ENCODE measurements at places on chromosomes 16 and 17.

DNA sequence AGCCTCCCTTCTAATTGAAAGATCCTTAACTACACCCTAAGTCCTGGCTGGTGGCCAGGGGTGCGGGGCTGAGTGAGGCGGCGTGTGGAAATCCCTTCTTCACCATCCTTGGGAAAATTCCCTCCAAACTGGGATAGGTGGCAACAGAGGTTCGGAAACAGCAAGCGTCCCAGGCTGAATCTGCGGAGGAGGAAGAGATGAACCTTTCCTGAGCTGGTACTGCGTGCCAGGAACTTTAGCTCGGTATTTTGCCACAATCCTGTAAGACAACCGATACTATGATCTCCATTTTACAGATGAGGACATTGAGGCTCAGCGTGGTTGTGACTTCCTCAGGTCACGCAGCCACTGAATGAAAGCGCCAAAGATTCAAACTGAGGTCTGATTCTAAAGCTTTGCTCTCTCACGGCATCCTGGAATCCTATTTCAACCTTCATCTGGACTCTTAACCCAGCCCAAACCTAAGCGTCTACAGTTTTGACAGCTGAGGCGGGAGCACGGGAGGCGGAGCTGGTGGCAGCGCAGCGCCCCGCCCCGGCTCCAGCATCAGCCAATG lies 583 bp upstream of the CYLD start:
- no peak for DNase-seq

GRCh38 chr16:8096211-8096610 lies 494.1 kb downstream of the TMEM114 start:
- no peak for DNase-seq

DNA sequence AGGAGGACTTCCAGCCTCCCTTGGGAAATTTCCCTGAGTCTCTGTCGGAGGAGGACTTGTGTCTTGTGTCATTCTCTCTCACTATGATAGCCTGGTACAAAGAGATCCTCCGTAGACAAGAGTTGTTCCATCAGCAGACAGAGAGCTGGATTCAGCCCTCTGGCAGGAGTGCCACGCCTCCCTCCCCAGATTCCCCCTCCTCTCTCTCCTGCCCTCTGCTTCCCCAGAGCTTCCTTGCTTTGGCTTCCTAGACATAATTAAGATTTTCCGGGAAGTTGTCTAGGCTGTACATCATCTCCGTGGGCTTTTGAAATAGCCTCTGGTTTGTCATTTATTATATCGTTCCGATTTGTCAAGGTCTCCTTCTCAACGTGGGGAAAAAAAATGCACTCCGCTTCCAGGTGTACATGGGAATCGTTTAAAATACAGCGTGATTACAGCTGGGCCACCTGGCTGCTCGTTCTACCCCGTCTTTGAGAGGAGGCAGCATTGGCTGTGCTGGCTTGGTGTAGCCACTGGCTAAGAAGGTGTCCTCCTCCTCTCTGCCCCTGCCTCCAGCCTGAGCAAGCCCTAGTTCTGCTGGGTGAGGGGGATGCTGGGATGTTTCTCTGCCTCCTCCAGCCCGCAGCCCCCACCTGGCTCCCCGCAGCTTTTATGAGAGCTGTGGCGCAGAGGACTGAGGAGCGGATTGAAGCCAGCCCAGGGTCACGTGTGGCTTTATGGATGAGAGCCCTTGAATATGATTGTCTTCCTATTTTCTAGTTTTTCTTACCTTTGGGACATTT lies 282.5 kb downstream of the SNX29 start:
- DNase-seq = no peak

GRCh38 chr17:43907998-43908721 lies 824 bp upstream of the MPP2 start:
- DNase-seq = peak; percentile 48

DNA sequence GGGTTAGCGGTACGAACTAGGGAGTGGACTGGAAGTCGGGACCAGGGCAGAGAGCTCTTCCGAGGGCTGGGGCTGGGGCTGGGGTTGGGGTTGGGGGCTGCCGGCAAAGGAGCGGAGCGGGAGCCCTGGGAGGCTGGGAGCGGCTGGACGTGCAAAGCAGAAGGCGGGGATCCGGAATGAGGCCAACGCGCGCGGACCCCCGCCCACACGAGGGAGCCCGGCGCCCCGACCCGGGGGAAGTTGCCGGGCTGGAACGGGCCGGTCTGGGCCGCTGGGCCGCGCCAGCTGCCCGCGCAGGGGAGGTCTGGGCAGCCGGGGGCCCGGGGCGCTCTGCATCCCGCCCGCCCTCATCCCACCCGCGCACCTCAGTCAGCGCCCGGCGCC lies 323 bp downstream of the ST3GAL2 start:
- no peak for DNase-seq

GRCh38 chr17:57879437-57880085 lies 29.7 kb upstream of the MRPS23 start:
- DNase-seq = no peak

- no peak for DNase-seq
Observed at GRCh38 chr17:60095381-60095780, 16.7 kb upstream of the HEATR6 start.

GRCh38 chr16:24694931-24695330 lies 34.5 kb upstream of the TNRC6A start:
- no peak for DNase-seq

GRCh38 chr16:66740010-66740409 lies 11.4 kb downstream of the DYNC1LI2 start:
- no peak for DNase-seq

DNA sequence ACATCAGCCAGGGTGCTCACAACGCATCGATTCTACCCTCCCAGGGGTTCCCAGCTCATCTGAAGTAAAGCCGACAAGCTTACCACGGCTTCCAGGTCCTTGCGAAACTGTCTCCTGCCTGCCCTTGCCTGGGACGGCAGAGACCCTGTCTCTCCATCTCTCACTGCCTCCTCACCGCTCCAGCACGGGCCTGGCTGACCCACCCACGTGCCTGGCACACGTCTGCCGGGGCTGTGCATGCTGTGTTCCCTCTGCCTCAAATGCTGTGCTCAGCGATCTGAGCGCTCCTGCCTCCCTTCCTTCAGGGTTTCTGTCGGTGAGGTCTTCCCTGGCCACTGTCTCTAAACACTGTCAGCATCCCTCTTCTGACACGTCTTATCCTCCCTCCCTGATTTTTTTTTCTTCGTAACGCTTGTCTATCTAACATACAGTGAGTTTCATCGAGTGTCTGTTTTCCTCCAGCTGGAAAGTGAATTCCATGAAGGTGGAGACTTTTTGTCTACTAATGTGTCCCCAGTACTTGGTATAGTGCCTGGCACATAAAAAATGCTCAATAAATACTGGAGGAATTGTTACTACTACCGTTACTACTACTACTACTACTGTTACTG lies 208.4 kb downstream of the IRF8 start:
- no peak for DNase-seq

DNA sequence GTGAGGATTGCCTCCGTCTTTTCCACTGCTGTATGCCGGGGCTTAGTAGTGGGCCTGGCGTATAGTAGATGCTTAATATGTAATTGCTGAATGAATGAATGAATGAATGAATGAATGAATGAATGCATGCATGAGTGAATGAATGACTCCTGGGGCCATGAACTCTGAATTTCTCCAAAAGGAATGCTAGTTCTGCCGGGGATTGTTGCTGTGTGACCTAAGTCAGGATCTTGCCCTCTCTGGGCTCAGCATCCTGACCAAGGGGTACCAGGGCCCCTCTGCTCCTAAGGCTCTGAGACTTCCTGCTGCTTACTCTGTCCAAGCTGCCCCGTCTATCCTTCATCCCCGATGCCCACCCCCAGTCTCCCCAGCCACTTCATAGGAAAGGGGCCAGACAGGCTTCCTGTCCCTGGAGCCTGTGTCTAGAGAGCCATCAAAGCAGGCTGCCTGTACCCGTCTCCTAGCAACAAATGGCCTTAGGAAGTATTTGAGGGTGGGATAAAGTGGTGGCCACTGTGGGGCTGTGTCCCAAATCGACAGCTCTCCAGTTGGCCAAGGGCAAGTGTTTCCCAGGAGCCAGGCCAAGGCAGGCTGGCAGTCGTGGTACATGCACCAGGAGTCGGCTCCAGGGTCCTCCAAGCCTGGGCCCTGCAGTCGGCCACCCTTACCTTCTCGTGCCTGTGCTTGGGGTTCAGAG lies 11.6 kb upstream of the MPRIP start:
- DNase-seq = no peak

DNA sequence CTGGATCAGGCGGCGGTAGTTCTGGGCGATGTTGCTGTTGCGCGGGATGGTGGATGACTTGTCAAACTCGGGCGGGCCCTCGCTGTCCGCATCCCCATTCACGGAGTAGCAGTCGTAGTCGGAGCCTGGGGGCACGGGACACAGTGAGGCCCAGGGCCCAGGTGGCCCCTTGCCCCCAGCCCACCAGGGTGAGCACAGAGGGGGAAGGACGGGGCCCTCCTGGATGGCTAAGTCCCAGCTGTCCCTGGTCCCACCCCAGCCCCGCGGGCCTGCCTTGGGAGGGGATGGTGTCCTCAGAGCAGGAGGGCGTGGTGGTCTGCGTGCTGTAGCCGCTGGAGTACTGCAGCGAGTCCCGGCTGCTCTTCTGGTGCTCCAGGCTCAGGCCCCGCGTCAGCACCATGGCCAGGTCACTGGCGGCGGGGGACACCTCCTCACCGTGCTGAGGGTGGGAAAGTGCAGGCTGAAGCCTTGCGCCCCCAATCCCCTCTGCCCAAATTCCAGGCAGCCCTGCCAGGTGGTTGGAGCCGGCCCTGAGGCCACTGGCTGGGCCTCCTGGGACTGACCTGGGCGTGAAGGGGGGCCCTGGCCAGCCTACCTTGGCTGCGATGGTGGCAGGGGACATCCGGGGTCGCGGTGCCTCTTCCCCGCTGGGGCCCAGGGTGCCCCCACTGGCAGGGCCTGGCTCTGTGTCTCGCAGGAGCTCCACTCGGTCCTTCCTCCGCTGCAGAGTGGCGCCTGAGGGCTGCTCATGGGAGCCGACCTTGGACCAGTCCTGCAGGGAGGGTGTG lies 18.2 kb downstream of the IL34 start:
- no peak for DNase-seq

DNA sequence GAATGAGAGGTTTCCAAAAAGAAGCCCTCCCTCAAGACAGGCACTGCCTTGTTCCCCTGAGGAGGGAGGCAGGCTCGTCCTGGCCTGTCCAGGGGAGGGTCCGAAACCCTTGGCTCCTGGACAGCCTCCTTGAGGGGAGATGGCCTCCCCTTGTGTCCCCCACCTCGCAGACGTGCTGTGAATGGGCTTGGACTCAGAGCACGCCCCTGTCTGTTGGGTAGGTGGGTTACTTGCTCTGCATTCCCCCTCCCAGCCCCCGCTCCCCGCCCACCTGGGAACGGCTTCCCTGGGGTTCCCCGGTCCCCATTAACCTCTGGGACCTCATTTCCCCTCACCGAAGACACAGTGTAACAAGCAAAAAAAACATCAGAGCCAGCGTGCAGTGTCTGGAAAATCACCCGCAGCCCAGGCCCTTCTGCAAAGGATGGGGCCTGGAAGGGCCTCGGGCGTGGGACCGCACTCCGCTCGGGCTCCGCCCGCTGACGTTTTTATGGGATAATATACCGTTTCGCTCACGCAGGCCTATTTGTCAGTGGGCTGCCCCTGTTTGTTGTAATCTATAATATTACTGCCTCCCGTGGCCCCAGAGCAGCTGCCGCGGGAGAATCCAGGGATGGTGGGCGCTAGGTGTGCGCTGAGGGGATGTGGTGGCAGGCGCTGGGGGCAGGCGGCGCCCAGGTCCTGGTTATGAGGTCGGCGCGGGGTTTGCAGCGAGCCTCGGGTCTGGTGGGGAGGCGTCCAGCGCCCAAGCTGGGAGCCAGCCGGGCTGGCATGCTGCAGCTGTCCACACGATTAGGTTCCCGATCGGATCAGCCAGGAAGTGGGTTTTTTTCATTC lies 11.1 kb downstream of the BAHCC1 start:
- no peak for DNase-seq

DNA sequence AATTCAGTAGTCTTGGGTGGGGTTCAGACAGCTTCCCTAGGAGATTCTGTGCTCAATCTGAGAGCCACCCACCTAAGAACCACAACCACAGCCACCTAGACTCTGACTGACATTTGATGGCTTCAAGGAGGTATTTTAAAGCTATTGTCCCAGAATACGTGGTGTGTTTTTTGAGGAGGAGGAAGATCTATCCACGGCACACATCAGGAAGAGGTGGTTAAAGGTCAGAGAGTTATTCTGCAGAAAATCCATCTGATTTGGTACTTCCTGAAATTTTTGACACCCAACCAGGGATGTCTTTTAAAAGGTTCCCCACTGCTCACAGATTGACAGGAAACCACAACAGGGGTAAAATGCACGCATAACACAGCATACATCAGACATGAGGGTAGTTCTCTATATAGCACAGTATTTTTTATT lies 25.1 kb downstream of the SMARCE1 start:
- peak; percentile 62 for DNase-seq

- DNase-seq = no peak
Observed at GRCh38 chr17:29007860-29008455, 2.1 kb upstream of the SEZ6 start.

- DNase-seq = no peak
Observed at GRCh38 chr16:66388350-66389139, 22.1 kb downstream of the CDH5 start.

- DNase-seq = no peak
Observed at GRCh38 chr16:89320782-89321501, 103.4 kb downstream of the ZNF778 start.

- DNase-seq = peak; percentile 76
Observed at GRCh38 chr17:32461853-32462617, 17.7 kb downstream of the PSMD11 start.

GRCh38 chr16:54073356-54073755 lies 213.2 kb downstream of the IRX3 start:
- no peak for DNase-seq

DNA sequence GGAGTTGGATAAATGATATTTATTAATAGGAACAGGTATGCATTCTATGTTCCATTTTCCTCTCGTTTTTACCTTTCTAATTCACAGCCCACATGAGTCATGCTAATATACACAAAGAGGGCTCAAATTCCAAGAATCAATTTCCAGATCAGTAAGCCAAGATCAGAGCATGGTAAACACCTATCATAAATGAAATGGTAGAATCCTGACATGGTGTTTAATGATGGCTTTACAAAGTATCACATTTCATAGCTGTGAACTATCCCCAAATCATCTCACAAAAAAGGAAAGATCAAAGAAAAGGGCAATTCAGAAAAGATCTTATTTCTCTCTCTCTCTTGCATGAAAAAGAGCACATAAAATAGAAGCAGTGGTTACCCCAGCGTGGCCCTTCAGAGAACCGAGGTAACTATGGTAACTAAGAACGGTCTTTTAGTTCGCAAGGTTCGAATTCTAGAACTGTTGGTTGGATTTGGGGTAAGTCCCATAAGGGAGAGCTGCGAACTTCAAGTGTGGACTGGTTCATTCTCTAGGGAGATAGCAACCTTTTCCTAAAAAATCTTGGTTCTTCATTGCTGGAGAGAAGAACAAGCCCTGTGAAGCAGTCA lies 73.0 kb downstream of the MARCHF10 start:
- DNase-seq = no peak

DNA sequence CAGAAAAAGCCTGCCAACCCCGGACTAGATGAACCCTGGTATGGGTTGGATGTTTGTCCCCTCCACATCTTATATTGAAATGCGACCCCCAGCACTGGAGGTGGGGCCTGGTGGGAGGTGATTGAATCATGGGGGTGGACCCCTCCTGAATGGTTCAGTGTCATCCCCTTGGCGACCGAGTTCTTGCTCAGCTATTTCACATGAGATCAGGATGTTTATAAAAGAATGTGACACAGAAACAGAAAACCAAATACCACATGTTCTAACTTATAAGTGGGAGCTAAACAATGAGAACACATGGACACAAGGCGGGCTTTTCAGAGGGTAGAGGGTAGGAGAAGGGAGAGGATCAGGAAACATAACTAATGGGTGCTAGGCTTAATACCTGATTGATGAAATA lies 576.0 kb upstream of the HSBP1 start:
- DNase-seq = no peak
